ENCODE measurements at places on chromosomes 3 and 15.
A peak's percentile ranks its signal among the peaks of the same experiment; 100 is the strongest.

GRCh38 chr3:37700466-37701248 is 161.0 kb upstream of the CTDSPL start:
- DNase-seq: no peak

DNA sequence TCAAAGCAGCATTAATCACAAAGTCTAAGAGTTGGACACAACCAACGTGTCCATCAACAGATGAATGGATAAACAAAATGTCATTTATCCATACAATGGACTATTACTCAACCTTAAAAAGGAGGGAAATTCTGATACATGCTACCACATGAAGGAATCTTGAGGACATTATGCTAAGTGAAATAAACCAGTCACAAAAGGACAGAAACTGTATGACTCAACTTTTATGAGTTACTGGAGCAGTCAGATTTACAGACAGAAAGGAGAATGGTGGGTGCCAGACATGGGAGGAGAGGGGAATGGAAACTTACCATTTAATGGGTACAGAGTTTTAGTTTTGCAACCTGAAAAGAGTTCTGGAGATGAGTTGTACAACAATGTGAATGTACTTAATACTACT is 43.0 kb upstream of the SEC13 start:
- no peak for DNase-seq

DNA sequence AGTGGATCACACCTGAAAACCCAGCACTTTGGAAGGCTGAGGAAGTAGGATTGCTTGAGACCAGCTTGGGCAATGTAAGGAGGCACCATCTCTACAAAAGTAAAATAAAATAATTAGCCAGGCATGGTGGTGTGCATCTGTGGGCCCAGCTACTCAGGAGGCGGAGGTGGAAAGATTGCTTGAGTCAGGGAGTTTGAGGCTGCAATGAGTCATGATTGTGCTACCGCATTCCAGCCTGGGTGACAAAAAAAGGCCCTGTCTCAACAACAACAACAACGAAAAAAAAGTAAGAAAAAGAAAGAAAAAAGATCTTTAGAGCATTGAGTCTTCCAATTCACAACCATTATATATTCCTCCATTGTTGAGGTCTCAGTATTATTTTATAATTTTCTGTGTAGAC is 192.4 kb upstream of the DPH6 start:
- no peak for DNase-seq

- DNase-seq: no peak
Observed at GRCh38 chr15:88650556-88650955, 11.7 kb downstream of the ISG20 start.

- DNase-seq: no peak
Observed at GRCh38 chr3:16484216-16484615, 29.3 kb downstream of the RFTN1 start.

GRCh38 chr3:90136456-90137191 is 1029.2 kb downstream of the EPHA3 start:
- DNase-seq: no peak

- no peak for DNase-seq
Observed at GRCh38 chr15:89088605-89089315, 504 bp downstream of the ABHD2 start.

DNA sequence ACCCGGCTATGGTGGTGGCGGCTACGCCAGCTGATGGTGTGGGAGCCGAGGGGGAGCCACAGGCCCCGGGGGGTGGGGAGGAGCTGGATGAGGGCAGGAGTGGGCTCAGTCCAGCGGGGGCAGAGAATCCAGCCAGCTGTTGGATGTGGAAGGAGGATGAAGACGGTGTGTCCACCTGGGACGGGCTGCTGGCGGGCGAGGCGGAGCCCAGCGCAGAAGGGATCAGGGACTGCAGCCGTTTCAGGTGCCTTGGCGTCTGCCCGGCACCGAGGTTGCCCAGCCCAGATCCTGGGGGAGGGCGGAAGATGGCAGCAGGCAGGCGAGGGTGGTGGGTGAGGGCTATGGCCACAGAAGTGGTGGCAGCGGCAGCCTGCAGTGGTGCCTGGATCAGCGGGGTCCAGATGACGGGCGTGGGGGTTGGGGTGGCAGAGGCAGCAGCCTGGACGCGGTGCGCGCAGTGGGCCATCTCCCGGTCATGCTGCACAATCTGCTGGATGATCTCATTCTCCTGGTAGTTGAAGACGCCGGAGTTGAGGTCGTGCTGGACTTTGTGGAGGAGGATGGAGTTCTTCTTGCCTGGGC is 45.3 kb downstream of the HCN4 start:
- DNase-seq: no peak

DNA sequence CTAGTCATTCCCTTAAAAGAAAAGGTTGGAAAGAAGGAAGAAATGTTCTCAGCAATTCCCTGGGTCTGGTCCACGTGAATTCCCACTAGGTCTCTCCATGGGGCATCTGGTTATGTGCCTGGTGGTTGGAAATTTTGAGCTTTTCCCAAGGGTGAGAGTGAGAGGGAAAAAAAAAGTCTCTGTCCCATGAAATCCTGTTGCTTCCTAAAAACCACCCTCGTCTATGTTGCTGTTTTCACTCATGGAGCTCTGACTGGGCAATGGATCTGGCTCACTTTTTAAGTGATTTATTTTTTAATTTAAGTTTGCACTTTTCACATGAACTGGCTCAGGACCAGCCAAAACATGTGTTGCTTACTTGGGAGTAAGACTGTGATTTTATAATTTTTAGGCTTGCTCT is 190.1 kb downstream of the CHST2 start:
- no peak for DNase-seq

GRCh38 chr3:138748190-138748589 is 86.5 kb downstream of the PIK3CB start:
- peak; percentile 38 for DNase-seq

Data from NCI-H1694 (cell line).